ENCODE measurements at places on chromosomes 5 and 9. TPM values are rescaled to one million over a fixed set of nuclear protein-coding genes. Genes with fewer than 3 reads are reported as not detected.

Gene NTRK2
- 2.9 TPM for total RNA-seq

Gene BARX1
- total RNA-seq = 0.21 TPM

Gene ANKRD33B
- 21.5 TPM for total RNA-seq

Gene PDE6A
- not detected for total RNA-seq

Gene PGGT1B
- total RNA-seq = 42.9 TPM

Gene SLC1A1
- 0.05 TPM for total RNA-seq

Gene PCDHGA12
- not detected for total RNA-seq

Gene SPINK6
- total RNA-seq = not detected

Gene STING1
- total RNA-seq = 213 TPM

Gene ZNF483
- 3.5 TPM for total RNA-seq

- no peak overlapping the region for H3K4me3 ChIP-seq
- peaks cover 5% of the 10 kb centered on the region for H3K36me3 ChIP-seq
- H3K27ac ChIP-seq = no peak overlapping the region
- peaks cover 5% of the 10 kb centered on the region for H3K27me3 ChIP-seq
- no peak for DNase-seq
- H3K4me1 ChIP-seq = peaks cover 6% of the 10 kb centered on the region
Observed at GRCh38 chr9:7192266-7192665, 434.5 kb downstream of the KDM4C start.

GRCh38 chr9:113155911-113156588 lies 5.2 kb downstream of the SLC31A2 start:
- H3K36me3 ChIP-seq = peaks cover 11% of the 10 kb centered on the region
- peaks cover 48% of the 10 kb centered on the region for H3K4me1 ChIP-seq
- peak overlapping the region; percentile 4 for H3K4me3 ChIP-seq

DNA sequence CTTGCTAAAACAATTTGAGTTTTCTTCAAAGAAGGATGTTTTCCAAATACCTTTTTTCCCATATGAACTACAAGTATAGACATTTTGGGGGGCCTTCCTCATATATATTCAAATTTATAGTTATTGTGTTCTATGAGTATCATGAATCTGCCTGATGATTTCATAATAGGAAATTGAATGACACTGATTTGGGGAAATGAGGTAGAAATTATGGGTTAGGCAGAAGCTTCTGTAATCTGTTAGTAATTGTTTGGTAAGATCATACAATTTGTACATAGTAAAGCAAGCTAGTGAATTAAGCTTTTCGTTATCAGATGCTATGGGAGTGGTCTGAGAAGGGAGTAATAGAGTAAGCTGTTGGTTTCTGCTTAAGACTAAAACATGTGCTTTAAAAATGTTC lies 98.0 kb downstream of the TRIO start:
- DNase-seq = no peak
- H3K4me1 ChIP-seq = no peaks in the 10 kb centered on the region
- no peaks in the 10 kb centered on the region for H3K36me3 ChIP-seq
- H3K4me3 ChIP-seq = no peak overlapping the region

DNA sequence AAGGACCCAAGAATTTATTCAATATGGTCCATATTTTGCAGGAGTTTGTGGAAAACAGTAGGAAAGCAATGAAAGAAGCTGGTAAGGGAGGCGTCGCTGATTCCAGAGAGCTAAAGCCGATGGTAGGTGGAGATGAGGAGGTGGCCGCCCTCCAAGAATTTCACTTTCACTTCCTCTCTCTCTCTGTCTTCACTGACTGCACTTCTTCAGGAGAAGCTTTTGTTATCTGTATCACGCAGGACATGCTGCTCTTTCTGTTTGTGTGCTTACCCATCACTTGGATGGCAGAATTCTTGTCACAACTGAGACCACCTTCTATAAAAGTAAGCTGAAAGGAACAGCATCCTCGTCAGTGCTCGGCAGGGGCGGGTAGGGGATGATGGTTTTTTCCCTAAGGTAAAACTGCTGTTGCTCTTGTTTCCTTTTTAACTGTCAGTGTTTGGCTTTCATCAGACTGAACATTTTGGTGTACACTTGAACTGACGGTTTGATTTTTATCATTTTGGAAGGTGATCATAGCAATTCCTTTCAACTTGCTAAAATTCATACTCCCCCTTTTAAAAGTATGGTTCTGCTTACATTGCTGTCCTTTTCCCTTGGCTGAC lies 62.4 kb upstream of the FSD1L start:
- DNase-seq = peak; percentile 25
- peaks cover 6% of the 10 kb centered on the region for H3K27me3 ChIP-seq
- H3K27ac ChIP-seq = peak overlapping the region; percentile 68
- H3K36me3 ChIP-seq = peaks cover 3% of the 10 kb centered on the region
- peaks cover 27% of the 10 kb centered on the region for H3K4me1 ChIP-seq

GRCh38 chr5:128674837-128675446 lies 136.9 kb upstream of the FBN2 start:
- no peak overlapping the region for H3K4me3 ChIP-seq
- H3K4me1 ChIP-seq = no peaks in the 10 kb centered on the region
- H3K36me3 ChIP-seq = no peaks in the 10 kb centered on the region
- no peak overlapping the region for H3K27ac ChIP-seq

DNA sequence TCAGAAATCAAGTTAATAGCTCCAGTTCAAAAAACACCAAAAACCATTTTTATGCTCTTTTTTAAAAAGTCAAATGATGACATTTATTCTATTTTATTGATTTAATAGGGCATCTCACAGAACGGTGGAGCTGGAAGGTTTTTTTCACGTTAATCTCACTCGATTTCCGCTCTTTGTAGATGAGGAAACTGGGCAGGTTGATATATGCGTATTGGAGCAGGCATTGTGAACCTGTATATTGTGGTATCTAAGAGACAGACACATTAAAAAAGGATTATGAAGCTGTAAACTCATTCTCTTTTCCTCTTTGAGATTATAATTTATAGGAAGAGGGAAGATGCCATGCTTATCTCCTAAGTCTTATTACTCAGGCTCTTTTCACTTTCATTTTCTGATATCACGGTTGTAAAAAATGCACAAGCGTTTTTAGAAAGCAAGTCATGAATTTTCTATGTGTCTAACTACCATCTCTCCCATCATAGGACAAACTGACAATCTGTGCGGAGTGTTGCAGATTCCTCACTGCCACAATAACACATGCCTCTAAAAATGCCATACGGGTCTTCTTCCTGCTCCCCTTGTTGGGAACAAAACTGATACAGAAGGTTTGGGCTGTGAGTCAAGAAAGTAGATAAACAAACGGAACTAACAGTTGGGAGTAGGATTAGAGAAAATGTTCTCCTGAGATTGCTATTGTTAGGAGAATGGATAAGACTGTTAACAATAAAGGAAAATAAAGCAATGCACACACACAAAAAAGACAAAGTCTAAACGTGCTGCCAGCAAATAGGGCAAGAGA lies 1997.7 kb downstream of the MAT2B start:
- H3K27me3 ChIP-seq = no peaks in the 10 kb centered on the region
- no peaks in the 10 kb centered on the region for H3K36me3 ChIP-seq
- no peak overlapping the region for H3K27ac ChIP-seq
- H3K4me3 ChIP-seq = no peak overlapping the region
- no peak for DNase-seq

- no peak overlapping the region for H3K27ac ChIP-seq
- no peaks in the 10 kb centered on the region for H3K36me3 ChIP-seq
- no peak for DNase-seq
- H3K4me3 ChIP-seq = no peak overlapping the region
- H3K4me1 ChIP-seq = no peaks in the 10 kb centered on the region
- peaks cover 3% of the 10 kb centered on the region for H3K27me3 ChIP-seq
Observed at GRCh38 chr5:111855356-111855755, 98.4 kb upstream of the NREP start.
